ENCODE measurements at places on chromosomes 2 and 18.

GRCh38 chr2:6771634-6772611, 93.8 kb downstream of the CMPK2 start:
- no peak for DNase-seq

DNA sequence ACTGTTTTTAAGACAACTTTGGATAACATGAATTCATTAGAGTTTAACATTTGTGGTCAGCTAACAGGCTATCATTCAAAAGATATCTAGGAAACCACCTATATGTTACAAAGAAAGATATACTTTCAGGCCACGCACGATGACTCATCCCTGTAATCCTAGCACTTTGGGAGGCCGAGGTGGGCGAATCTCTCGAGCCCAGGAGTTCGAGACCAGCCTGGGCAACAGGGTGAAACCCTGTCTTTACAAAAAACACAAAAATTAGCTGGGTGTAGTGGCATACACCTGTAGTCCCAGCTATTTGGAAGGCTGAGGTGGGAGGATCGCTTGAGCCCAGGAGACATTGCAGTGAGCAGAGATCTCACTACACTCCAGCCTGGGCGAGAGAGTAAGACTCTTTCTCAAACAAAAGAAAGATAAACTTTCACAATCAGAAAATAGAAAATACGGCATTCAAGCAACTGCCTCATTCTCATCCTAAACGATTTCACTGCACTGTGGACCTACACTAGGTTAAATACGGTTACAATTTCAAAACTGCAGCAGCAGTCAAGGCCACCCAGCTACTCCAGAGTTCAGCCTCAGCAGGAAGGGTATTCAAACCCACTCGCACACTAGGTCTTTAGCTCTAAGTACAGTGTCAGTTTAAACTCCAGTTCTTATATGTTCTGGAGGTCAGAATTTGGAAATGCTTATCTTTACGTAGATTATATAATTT, 250.0 kb upstream of the SLC39A10 start:
- DNase-seq = no peak

GRCh38 chr2:157480182-157480961, 36.5 kb upstream of the CYTIP start:
- peak; percentile 31 for DNase-seq

GRCh38 chr18:71815305-71815704, 728.8 kb downstream of the CBLN2 start:
- no peak for DNase-seq

- peak; percentile 95 for DNase-seq
Observed at GRCh38 chr2:40243581-40244187, 208.2 kb downstream of the SLC8A1 start.

- DNase-seq = no peak
Observed at GRCh38 chr2:200305797-200306195, 697 bp upstream of the SPATS2L start.

DNA sequence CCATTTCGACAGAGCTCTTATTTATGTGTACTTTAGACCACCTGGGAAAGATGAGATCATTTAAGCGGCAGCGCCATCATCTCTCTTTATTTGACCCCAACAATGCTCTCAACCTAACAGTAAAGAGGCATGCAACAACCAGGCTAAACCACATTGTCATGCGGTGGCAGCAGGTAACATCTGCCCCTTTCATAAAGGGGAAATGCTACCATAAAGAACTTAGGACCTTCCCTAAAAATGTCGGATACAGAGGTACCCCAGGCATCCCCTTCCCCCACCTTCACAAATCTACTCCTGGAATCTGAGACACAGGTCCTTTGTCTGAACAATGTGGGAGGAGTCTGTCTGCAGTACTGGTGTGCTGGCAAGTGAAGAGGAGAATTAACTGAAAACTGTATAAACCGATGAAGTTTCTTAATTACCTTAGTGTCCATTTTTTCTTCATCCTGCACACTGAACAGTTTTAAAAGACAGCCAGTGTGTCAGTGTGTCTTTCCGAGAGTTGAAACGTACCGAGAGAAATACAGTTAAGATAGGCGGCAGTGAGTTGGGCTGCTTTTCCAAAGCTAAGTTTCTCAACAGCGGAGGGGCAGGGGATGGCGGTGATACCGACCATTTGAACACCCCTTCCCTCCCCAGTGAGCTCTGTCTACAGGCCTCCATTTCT, 1.9 kb downstream of the MEX3C start:
- no peak for DNase-seq

- no peak for DNase-seq
Observed at GRCh38 chr18:3444296-3444695, 5.7 kb upstream of the TGIF1 start.

GRCh38 chr2:1742301-1742680, 2.0 kb downstream of the PXDN start:
- no peak for DNase-seq

- DNase-seq = peak; percentile 14
Observed at GRCh38 chr2:67215214-67216055, 181.7 kb upstream of the ETAA1 start.

GRCh38 chr18:61587865-61588264, 254.6 kb downstream of the CDH20 start:
- no peak for DNase-seq

GRCh38 chr2:99399063-99399462, 61.9 kb downstream of the EIF5B start:
- DNase-seq = no peak

DNA sequence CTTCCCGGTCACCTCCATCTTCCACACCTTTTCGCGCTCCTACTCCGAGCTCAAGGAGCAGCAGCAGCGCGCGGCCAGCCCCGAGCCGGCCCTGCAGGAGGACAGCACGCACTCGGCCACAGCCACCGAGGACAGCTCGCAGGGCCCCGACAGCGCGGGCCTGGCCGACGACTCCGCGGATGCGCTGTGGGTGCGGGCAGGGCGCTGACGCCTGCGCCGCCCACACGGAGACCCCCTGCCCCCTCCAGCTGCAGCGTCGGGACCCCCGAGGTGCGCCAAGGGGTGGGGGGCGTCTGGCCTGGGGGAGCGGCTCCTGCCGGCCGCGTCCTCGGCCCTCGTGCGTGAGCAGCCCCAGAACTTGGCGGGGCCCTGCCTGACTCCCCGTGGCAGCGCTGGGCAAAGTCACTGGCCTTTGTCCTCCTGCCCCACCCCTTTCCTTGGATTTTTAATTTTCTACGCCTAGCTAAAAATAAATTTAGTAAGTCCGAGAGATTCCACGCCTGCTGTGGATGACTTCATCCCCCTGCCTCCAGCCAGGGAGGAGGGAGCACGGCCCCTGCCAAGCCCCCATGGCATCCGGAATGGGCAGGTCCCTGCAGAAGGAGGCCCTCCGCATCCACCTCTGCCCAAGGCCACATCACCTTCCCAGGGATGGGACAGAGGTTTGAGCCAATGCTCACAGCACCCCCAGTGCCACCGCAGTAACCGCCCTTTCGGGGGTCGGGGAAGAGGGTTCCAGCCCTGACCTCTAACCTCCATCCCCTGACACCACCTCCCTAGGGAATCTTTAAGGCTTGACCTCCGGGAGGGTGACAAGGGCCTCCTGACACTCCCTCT, 51.6 kb downstream of the SLC66A2 start:
- DNase-seq = no peak

- no peak for DNase-seq
Observed at GRCh38 chr18:27298214-27298804, 113.2 kb upstream of the CHST9 start.

- DNase-seq = no peak
Observed at GRCh38 chr18:12028040-12028628, 46.8 kb downstream of the IMPA2 start.

GRCh38 chr2:127735537-127736399, 34.5 kb downstream of the SFT2D3 start:
- DNase-seq = no peak

- DNase-seq = no peak
Observed at GRCh38 chr2:99348173-99348572, 11.0 kb downstream of the EIF5B start.

DNA sequence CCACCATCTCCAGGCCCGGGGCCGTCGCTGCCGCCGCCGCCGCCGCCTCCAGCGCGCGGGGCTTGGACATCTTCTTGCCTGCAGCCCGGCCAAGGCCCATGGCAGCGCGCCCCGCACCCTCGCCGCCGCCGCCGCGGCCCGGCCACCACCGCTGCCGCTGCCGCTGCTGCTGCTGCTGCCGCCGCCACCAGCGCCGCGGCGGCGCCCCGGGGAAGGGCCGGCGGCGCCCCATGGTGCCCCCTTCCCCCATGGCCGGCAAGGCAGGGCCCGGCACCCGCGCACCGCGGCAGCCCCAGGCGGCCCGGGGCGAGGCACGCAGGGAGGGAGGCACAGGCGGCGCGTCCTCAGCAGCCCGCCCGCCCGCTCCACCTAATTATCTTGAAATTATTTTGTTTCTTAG, 3057.4 kb downstream of the RPIA start:
- DNase-seq = no peak

DNA sequence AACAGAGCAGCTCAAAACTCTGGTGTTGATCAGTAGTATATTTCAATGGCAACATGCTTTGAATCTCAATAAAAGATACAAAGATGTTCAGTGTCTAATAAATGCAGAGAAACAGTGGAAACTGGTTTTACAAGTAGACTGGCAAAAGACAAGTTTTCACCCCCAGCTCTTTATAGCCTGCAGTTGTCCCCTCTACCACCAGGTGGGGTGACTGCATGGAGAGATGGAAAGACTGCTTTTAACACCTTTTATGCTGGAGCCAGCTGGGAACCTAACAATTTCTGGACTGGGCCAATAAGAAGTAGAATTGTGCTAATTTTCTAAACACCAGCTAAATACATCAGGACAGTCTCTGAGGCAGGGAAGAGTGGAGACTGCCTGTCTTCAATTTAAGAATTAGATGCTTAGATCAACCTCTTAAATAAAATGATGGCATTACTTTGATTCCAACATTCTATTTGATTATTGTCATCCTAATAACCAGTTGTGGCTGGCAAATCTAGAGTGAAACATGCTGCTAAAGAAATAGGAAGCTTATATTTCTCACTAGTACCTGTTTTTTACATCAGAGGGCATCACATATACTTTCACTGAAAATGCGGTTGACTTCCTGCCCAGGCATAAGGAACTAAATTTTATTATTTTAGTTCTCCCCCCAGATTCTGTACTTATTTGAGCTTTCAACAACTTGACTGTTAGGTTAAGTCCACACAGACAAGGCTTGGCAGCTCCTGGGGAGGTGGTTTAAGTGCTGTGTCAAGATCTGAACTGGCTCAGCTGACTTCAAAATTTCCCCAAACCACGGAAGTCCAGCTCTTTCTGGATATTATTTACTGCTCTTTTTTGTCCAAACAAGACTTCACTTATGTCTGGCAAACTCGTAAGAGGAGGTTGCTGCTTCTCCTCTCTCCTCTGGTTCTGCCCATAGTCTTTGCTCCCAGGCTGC, 140.5 kb downstream of the TPGS2 start:
- no peak for DNase-seq
